Smooth muscle cell of trachea (primary cell): ENCODE measurements at places on chromosomes 11 and 22. TPM values are rescaled to one million over a fixed set of nuclear protein-coding genes. Genes with fewer than 3 reads are reported as not detected.

Gene IFITM2
- total RNA-seq: 49.7 and 93.9 TPM in 2 replicates

Gene OR51B2
- not detected in 2 replicates for total RNA-seq

Gene ST14
- 0.17 TPM in 1 of 2 replicates, not detected in the other for total RNA-seq

Gene A4GALT
- 35.8 and 43.2 TPM in 2 replicates for total RNA-seq

Gene RFPL2
- total RNA-seq: not detected in 2 replicates

Gene SLC22A12
- total RNA-seq: not detected in 2 replicates

Gene TRIM51
- not detected in 2 replicates for total RNA-seq

Gene CBLIF
- total RNA-seq: not detected in 2 replicates

Gene BARX2
- total RNA-seq: not detected in 2 replicates

Gene FOLR2
- total RNA-seq: not detected in 2 replicates

Gene CATSPER1
- under 0.01 TPM in 1 of 2 replicates, not detected in the other for total RNA-seq

Gene SCUBE1
- total RNA-seq: 0.33 and 0.58 TPM in 2 replicates

Gene KDM4E
- total RNA-seq: not detected in 2 replicates

Gene CRYBB2
- total RNA-seq: not detected in 2 replicates

Gene SLC16A8
- total RNA-seq: 0.17 TPM in 1 of 2 replicates, not detected in the other

Gene CARD18
- total RNA-seq: not detected in 2 replicates

Gene IRAG1
- 7.0 and 28.8 TPM in 2 replicates for total RNA-seq

Gene CCDC117
- total RNA-seq: 15.7 and 17.0 TPM in 2 replicates

Gene OR4B1
- not detected in 2 replicates for total RNA-seq

Gene APOA4
- not detected in 2 replicates for total RNA-seq

Gene SLCO2B1
- total RNA-seq: under 0.01 TPM in 1 of 2 replicates, not detected in the other

Gene MB
- total RNA-seq: not detected in 2 replicates

Gene PAMR1
- 141 and 670 TPM in 2 replicates for total RNA-seq

Gene OR5P2
- total RNA-seq: not detected in 2 replicates

Gene SMTNL1
- not detected in 2 replicates for total RNA-seq

Gene FJX1
- 11.9 and 29.6 TPM in 2 replicates for total RNA-seq

Gene PLEKHA7
- not detected in 2 replicates for total RNA-seq

Gene FREY1
- 0.44 and 2.3 TPM in 2 replicates for total RNA-seq

Gene TRIM77
- total RNA-seq: not detected in 2 replicates

Gene SLC35E4
- 10.0 and 13.9 TPM in 2 replicates for total RNA-seq

Gene TSPAN32
- under 0.01 and 0.17 TPM in 2 replicates for total RNA-seq

Gene GUCY1A2
- total RNA-seq: 0.29 and 0.50 TPM in 2 replicates

Gene LTO1
- total RNA-seq: 24.0 and 24.8 TPM in 2 replicates

Gene TNNT3
- 0.50 TPM in 1 of 2 replicates, not detected in the other for total RNA-seq

Gene OR6A2
- total RNA-seq: 0.17 and 0.73 TPM in 2 replicates

Gene HMOX1
- 217 and 768 TPM in 2 replicates for total RNA-seq

Gene SLC6A5
- under 0.01 TPM in 1 of 2 replicates, not detected in the other for total RNA-seq

Gene APIP
- 20.3 and 30.4 TPM in 2 replicates for total RNA-seq
